ENCODE measurements at places on chromosomes 12 and 14. TPM values are rescaled to one million over a fixed set of nuclear protein-coding genes. Genes with fewer than 3 reads are reported as not detected.

DNA sequence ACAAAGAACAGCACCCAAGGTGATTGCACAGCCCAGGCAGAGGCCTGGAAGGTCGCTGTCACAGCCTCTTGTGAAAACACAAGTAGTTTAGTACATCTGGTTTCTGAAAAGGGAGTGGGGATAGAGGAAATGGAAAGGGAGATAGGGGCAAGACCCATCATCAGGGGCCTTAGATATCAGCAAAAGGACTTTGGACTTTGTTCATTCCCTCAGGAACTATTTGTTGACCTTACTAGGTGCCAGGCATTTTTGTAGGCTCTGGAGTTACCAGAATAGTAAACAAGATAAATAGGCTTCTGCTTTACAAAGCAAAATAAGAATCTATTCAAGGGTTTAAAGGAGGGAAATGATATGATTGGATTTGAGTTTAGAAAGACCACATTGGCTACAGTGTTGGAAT, 199.4 kb upstream of the CDKN3 start:
- no peak overlapping the region for H3K4me3 ChIP-seq
- peaks cover 3% of the 10 kb centered on the region for H3K27me3 ChIP-seq
- H3K4me1 ChIP-seq = no peaks in the 10 kb centered on the region
- DNase-seq = no peak
- H3K36me3 ChIP-seq = peaks cover 6% of the 10 kb centered on the region

DNA sequence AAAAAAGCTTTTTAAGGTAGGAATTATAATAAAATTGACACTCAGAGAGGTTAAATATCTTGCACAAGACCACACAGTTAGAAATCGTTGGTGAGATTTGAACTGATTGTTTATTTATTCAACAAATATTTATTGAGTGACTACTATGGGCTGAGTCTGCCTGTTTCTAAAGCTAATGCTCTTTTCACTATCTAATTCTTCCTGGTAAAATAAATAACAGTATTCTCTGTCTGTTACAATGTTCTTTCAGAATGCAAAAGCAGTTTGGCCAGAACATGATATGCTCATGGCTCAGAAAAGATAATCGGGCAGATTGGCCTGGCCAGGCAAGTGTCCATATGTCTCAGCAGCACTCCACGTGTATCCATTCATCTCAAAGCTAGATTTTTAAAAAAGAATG, 82.0 kb downstream of the BTG1 start:
- DNase-seq = no peak
- no peak overlapping the region for H3K27ac ChIP-seq
- H3K36me3 ChIP-seq = no peaks in the 10 kb centered on the region
- H3K4me3 ChIP-seq = no peak overlapping the region

DNA sequence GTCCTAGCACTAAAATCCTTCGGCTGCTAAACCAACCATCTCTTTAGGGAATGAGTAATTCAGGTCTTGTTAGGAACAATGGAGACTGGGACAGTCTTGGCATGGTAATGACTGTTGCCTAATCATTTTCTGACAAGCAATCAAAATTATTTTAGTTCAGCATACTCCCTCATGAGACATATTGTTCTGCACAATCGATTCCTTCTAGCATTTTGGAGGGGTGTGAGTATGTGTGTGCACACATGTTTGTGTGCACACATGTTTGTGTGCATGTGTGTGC, 2.1 kb upstream of the KRT1 start:
- H3K27me3 ChIP-seq = peaks cover 11% of the 10 kb centered on the region
- H3K36me3 ChIP-seq = no peaks in the 10 kb centered on the region
- no peak for DNase-seq
- no peak overlapping the region for H3K27ac ChIP-seq
- no peaks in the 10 kb centered on the region for H3K4me1 ChIP-seq

GRCh38 chr14:93132472-93133065, 16.8 kb upstream of the ITPK1 start:
- H3K36me3 ChIP-seq = no peaks in the 10 kb centered on the region
- H3K4me1 ChIP-seq = no peaks in the 10 kb centered on the region
- H3K27ac ChIP-seq = no peak overlapping the region
- DNase-seq = peak; percentile 31

- H3K36me3 ChIP-seq = peaks cover 17% of the 10 kb centered on the region
- H3K4me3 ChIP-seq = no peak overlapping the region
- H3K27me3 ChIP-seq = peaks cover 8% of the 10 kb centered on the region
- no peak overlapping the region for H3K27ac ChIP-seq
- H3K4me1 ChIP-seq = peaks cover 67% of the 10 kb centered on the region
Observed at GRCh38 chr12:62654326-62655241, 188.0 kb downstream of the MON2 start.

- peaks cover 3% of the 10 kb centered on the region for H3K27me3 ChIP-seq
- H3K4me1 ChIP-seq = no peaks in the 10 kb centered on the region
- no peak overlapping the region for H3K27ac ChIP-seq
- no peak overlapping the region for H3K4me3 ChIP-seq
Observed at GRCh38 chr12:131103669-131104462, 150.2 kb downstream of the ADGRD1 start.

DNA sequence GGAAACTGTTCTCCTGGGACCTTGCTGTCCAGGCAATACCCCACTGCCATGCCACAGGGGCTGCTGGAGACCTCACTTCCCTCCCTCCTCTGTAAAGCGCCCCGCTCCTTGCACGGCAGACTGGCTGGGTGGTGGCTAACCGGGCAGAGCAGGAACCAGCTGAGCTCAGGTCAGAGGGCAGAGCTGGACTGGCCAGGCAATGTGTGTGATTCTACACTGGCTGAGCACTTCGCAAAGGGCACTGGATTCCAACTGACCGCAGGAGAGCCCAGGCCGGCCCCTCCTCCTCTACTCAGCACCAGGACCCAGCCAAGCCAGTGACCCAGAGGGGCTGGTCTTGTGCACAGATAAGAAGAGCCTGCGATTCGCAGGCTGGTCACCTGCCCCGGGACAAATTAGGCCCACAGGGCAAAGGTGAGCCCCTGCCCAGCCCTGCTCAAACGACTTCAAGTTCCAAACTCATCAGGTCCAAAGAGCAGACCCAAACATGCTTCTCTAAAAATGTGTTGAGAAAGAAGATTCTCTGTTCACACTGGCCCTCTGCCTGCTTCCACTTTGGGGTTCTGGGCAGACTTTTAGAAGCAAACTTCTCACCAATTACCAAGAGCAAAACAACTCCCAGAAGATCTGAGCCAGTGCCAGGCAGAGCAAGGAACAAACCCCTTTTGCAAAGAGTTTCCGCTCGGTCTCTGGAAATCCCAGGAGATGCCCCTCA, 54.9 kb upstream of the DIO3 start:
- H3K4me1 ChIP-seq = no peaks in the 10 kb centered on the region
- DNase-seq = no peak
- no peaks in the 10 kb centered on the region for H3K36me3 ChIP-seq

GRCh38 chr14:96965885-96966595, 168.9 kb downstream of the VRK1 start:
- H3K4me1 ChIP-seq = peaks cover 3% of the 10 kb centered on the region
- DNase-seq = no peak
- peaks cover 7% of the 10 kb centered on the region for H3K36me3 ChIP-seq
- H3K4me3 ChIP-seq = no peak overlapping the region
- H3K27me3 ChIP-seq = peaks cover 1% of the 10 kb centered on the region

- DNase-seq = no peak
- H3K36me3 ChIP-seq = no peaks in the 10 kb centered on the region
- no peak overlapping the region for H3K27ac ChIP-seq
Observed at GRCh38 chr12:79191391-79191790, 326.8 kb downstream of the SYT1 start.

- peak overlapping the region; percentile 65 for H3K4me3 ChIP-seq
- peaks cover 6% of the 10 kb centered on the region for H3K36me3 ChIP-seq
- H3K27me3 ChIP-seq = peaks cover 4% of the 10 kb centered on the region
- DNase-seq = peak; percentile 28
- peak overlapping the region; percentile 86 for H3K27ac ChIP-seq
Observed at GRCh38 chr12:67772267-67773169, 124.0 kb downstream of the DYRK2 start.

- H3K36me3 ChIP-seq = peaks cover 67% of the 10 kb centered on the region
- peaks cover 2% of the 10 kb centered on the region for H3K4me1 ChIP-seq
- no peak for DNase-seq
- H3K27ac ChIP-seq = no peak overlapping the region
- H3K27me3 ChIP-seq = peaks cover 4% of the 10 kb centered on the region
Observed at GRCh38 chr12:110345176-110345661, 58.3 kb downstream of the ANAPC7 start.

DNA sequence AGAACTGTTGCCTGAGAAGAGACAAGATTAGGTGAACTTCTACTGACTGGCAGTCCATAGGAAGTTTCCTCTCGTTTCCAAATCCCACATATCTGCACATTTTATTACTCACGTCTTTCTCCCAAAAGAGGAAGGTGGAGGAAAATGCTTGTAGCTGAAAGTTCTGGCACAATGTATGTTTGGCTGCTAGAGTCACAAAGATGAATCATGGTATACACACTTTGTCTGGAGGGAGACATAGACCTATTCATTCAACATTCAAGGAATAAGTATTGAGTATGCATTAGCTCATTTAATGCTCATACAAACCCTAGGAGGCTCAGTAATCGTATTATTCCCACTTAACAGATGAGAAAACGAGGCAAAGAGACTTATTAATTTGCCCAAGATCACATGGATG, 291.8 kb downstream of the FOXN3 start:
- DNase-seq = no peak
- H3K4me1 ChIP-seq = no peaks in the 10 kb centered on the region
- peaks cover 1% of the 10 kb centered on the region for H3K27me3 ChIP-seq
- H3K4me3 ChIP-seq = no peak overlapping the region

DNA sequence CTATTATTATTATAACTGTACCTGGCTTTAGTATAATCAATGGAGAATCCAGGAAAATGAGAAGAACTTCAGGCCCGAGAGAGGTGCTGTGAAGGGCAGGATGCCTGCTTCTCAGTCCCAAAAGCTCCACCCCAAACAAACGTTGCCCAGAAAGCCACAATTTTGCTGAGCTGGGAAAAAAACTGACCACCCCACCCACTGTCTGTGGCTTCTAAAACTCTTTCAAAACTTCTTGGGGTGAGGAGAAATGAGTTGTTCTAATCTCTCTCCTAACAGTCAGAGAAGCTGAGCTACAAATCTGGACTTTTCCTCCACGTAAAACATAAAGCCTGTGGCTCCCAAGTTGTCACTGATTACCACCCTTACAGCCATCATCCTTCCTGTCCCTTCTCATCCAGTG, 13.4 kb downstream of the VDR start:
- H3K27me3 ChIP-seq = peaks cover 1% of the 10 kb centered on the region
- no peaks in the 10 kb centered on the region for H3K36me3 ChIP-seq
- no peak overlapping the region for H3K27ac ChIP-seq
- H3K4me1 ChIP-seq = no peaks in the 10 kb centered on the region
- no peak for DNase-seq

- DNase-seq = no peak
- peaks cover under 1% of the 10 kb centered on the region for H3K27me3 ChIP-seq
- H3K4me3 ChIP-seq = no peak overlapping the region
- no peaks in the 10 kb centered on the region for H3K4me1 ChIP-seq
- no peaks in the 10 kb centered on the region for H3K36me3 ChIP-seq
- H3K27ac ChIP-seq = no peak overlapping the region
Observed at GRCh38 chr12:38515912-38516311, 199.3 kb downstream of the ALG10B start.

DNA sequence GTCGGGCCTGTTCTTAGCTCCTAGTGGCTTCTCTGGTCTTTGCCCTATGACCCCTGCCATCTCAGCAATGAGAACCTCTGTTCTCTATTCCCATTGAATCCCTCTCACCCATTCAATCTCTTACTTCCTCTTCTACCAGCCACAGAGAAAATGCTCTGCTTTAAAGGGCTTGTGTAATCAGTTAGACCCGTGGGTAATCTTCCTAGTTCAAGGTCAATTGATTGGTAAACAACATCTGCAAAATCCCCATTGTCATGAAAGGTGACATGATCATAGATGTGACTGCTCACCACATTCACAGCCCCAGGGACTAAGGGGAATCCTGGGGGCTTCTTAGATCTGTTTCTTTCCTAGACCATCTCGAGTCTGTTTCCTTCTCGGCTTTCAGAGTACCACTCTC, 7.2 kb upstream of the CCDC197 start:
- H3K27me3 ChIP-seq = peaks cover 6% of the 10 kb centered on the region
- no peak for DNase-seq
- no peak overlapping the region for H3K4me3 ChIP-seq
- peaks cover 5% of the 10 kb centered on the region for H3K4me1 ChIP-seq
- H3K36me3 ChIP-seq = no peaks in the 10 kb centered on the region

- no peak overlapping the region for H3K27ac ChIP-seq
- DNase-seq = peak; percentile 47
- peaks cover 21% of the 10 kb centered on the region for H3K4me1 ChIP-seq
- H3K27me3 ChIP-seq = peaks cover 1% of the 10 kb centered on the region
- H3K36me3 ChIP-seq = peaks cover 25% of the 10 kb centered on the region
Observed at GRCh38 chr12:50986966-50987737, 34.8 kb downstream of the HIGD1C start.

DNA sequence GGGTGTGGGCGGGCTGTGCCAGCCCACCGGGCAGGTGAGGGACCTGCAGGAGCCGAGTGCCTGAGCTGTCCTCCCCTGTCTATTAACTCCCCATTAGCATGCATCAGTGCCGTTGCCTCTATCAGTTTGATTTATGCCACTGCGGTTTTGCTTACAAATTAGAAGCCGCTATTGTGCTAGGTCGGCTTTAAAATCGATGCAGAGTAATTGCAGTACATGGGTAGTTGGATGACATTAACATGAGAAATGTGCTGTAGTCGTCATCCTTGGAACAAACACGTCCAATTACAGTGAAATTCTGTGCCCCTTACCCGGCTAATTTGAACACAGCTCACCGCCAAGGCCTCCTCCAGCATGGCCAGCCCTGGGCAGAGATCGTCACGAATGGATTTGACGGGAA, 145.8 kb downstream of the TSPAN9 start:
- peaks cover 15% of the 10 kb centered on the region for H3K36me3 ChIP-seq
- no peak for DNase-seq
- no peak overlapping the region for H3K27ac ChIP-seq

GRCh38 chr12:112929715-112930114, 8.6 kb upstream of the OAS3 start:
- no peak overlapping the region for H3K4me3 ChIP-seq
- no peaks in the 10 kb centered on the region for H3K4me1 ChIP-seq
- no peak for DNase-seq
- no peak overlapping the region for H3K27ac ChIP-seq
- H3K27me3 ChIP-seq = no peaks in the 10 kb centered on the region

- H3K36me3 ChIP-seq = peaks cover 21% of the 10 kb centered on the region
- no peaks in the 10 kb centered on the region for H3K4me1 ChIP-seq
- H3K27me3 ChIP-seq = no peaks in the 10 kb centered on the region
Observed at GRCh38 chr12:54251667-54252284, 28.1 kb downstream of the CBX5 start.

DNA sequence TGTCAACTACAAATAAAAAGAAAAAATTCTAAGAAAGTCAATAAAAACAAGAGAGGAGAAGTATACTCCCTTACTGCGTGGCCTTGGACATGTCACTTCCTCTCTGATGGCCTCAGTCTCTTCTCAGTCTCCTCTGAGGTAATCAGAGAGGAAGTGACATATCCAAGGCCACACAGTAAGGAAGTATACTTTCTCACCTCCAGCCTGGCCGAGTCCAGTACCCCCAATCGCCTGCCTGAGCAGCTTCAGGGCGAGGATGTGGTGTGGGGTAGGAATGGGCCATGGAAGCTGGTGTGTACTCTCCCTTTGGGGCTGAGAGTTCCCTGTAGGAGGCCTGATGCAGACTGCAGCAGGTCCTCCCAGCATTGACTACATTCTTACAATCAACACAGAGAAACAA, 15.8 kb downstream of the VDR start:
- no peaks in the 10 kb centered on the region for H3K4me1 ChIP-seq
- H3K36me3 ChIP-seq = no peaks in the 10 kb centered on the region
- peaks cover 1% of the 10 kb centered on the region for H3K27me3 ChIP-seq
- no peak overlapping the region for H3K27ac ChIP-seq

Gene HCAR2
- total RNA-seq = not detected

Gene KERA
- not detected for total RNA-seq

Gene LTB4R2
- 13.3 TPM for total RNA-seq

Gene SLC25A47
- total RNA-seq = not detected

Gene MARCHF9
- total RNA-seq = 2.3 TPM

Gene ZFYVE21
- total RNA-seq = 48.1 TPM

Data from endothelial cell (in vitro differentiated cells).